ENCODE measurements at places on chromosomes 12 and 14.
A peak's percentile ranks its signal among the peaks of the same experiment; 100 is the strongest.

- peak overlapping the region; percentile 47 for H3K27ac ChIP-seq
- peaks cover 82% of the 10 kb centered on the region for H3K36me3 ChIP-seq
- DNase-seq, result no peak
- no peak overlapping the region for H3K4me3 ChIP-seq
- H3K4me1 ChIP-seq, result no peaks in the 10 kb centered on the region
Observed at GRCh38 chr12:133058203-133059113, 21.1 kb downstream of the ZNF84 start.

DNA sequence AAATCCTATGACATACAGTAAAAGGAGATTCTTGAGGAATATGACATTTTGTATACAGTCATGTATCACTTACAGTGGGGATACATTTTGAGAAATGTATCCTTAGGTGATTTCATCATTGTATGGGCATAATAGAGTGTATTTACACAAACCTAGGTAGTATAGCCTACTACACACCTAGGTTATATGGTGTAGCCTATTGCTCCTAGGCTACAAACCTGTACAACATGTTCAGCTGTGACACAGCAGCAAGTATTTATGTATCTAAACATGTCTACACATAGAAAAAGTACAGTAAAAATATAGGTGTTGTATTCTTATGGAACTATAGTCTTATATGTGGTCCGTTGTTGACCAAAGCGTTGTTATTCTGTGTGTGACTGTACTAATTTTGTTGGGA is 178.8 kb downstream of the FOXA1 start:
- H3K27me3 ChIP-seq, result no peaks in the 10 kb centered on the region
- no peak overlapping the region for H3K27ac ChIP-seq
- no peaks in the 10 kb centered on the region for H3K36me3 ChIP-seq
- H3K4me3 ChIP-seq, result no peak overlapping the region
- peaks cover 4% of the 10 kb centered on the region for H3K4me1 ChIP-seq

DNA sequence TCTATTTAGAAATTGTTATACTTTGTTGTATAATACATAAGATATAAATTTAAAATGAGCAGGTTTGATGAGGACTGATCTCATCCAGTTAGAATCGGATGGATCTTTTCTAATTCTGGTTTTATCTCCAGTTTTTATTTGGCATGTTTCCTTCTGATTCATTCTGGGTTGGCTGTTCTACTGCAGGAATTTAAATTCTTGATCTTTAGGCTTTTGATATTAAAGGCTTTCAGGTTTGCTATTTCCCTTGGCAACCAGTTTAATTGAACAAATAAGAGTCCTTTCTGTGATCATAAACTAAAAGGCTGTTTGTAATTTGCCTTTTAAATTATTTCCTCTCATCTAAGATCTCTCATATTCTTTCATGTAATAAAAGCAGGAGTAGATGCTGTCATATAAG is 83.4 kb downstream of the PDE6H start:
- H3K27ac ChIP-seq, result no peak overlapping the region
- H3K27me3 ChIP-seq, result peaks cover 11% of the 10 kb centered on the region
- no peaks in the 10 kb centered on the region for H3K36me3 ChIP-seq
- no peaks in the 10 kb centered on the region for H3K4me1 ChIP-seq

DNA sequence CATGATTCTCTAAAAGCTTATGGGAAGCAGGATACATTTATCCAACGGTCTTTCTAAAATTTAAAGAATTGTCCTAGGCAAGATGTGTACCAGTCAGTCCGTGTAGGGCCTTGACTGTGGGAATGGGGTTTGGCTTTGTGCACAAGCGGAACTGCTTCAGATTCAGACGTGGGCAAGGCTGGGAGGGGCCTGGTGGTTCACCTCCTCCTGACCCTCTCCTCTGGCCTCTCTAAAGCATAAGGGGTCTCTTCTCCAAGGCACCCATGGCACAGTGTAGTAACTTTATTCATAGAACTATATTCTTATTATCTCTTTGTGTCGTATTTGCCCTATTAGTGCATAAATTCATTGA is 121.2 kb upstream of the PTPRB start:
- H3K27me3 ChIP-seq, result peaks cover 20% of the 10 kb centered on the region
- no peak overlapping the region for H3K4me3 ChIP-seq
- no peak for DNase-seq

GRCh38 chr14:69270097-69270496 is 10.1 kb downstream of the GALNT16 start:
- H3K36me3 ChIP-seq, result no peaks in the 10 kb centered on the region
- no peak for DNase-seq
- H3K4me1 ChIP-seq, result no peaks in the 10 kb centered on the region
- peaks cover 17% of the 10 kb centered on the region for H3K27me3 ChIP-seq

GRCh38 chr12:61348871-61349270 is 911.3 kb upstream of the USP15 start:
- H3K36me3 ChIP-seq, result no peaks in the 10 kb centered on the region
- H3K4me3 ChIP-seq, result no peak overlapping the region
- no peak for DNase-seq

DNA sequence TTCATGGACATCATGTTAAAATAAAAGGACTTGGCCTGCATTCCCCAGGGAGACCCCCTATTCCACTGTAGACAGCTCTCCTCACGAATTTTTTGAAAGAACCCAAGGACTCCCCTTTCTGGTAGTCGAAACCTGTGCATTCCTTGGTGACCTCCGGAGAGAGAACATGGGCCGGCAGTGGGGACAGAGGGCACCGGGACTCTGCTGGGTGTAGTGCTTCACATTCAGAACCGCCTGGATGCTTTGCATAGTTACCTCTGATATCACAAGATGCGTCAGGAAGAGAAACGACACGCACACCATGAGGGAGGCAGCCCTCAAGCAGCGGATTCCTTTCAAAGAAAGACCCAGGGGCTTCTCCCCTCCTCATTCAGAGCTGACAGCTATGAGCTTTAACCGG is 9.7 kb downstream of the CKAP4 start:
- peaks cover 14% of the 10 kb centered on the region for H3K4me1 ChIP-seq
- DNase-seq, result no peak
- no peaks in the 10 kb centered on the region for H3K27me3 ChIP-seq
- H3K27ac ChIP-seq, result peak overlapping the region; percentile 94

- H3K27me3 ChIP-seq, result no peaks in the 10 kb centered on the region
- H3K27ac ChIP-seq, result no peak overlapping the region
- H3K36me3 ChIP-seq, result no peaks in the 10 kb centered on the region
- no peak for DNase-seq
- no peaks in the 10 kb centered on the region for H3K4me1 ChIP-seq
- no peak overlapping the region for H3K4me3 ChIP-seq
Observed at GRCh38 chr12:20513189-20513588, 144.9 kb downstream of the PDE3A start.

- H3K4me3 ChIP-seq, result no peak overlapping the region
- no peaks in the 10 kb centered on the region for H3K4me1 ChIP-seq
- H3K27me3 ChIP-seq, result no peaks in the 10 kb centered on the region
- no peak for DNase-seq
- H3K27ac ChIP-seq, result no peak overlapping the region
Observed at GRCh38 chr14:58455593-58456265, 28.2 kb downstream of the KIAA0586 start.

- peaks cover 7% of the 10 kb centered on the region for H3K27me3 ChIP-seq
- no peaks in the 10 kb centered on the region for H3K36me3 ChIP-seq
- H3K4me3 ChIP-seq, result no peak overlapping the region
- H3K27ac ChIP-seq, result no peak overlapping the region
Observed at GRCh38 chr12:6078398-6079096, 45.9 kb downstream of the VWF start.

GRCh38 chr14:101441710-101442109 is 119.6 kb upstream of the DIO3 start:
- no peak overlapping the region for H3K27ac ChIP-seq
- H3K36me3 ChIP-seq, result no peaks in the 10 kb centered on the region
- no peak for DNase-seq
- no peak overlapping the region for H3K4me3 ChIP-seq

DNA sequence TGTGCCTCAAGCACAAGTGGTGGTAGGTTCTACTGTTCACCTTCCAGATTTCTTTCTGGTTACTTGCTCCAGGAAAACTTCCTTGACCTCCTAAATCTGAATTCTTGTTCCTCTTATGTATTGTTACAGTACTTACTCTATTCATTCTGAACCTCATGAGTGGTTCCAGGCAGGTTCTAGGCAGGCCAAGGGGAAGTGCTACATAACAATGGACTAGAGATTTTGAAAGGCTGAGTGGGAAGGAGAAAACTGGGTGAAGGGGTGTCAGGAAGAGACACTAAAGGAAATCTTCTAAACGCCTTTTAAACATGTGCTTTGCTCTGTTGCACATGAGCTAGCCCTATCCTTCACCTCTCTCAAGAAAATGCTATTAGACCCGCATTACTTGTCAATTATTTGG is 1.6 kb downstream of the YARS2 start:
- H3K36me3 ChIP-seq, result peaks cover 21% of the 10 kb centered on the region
- DNase-seq, result no peak
- H3K27me3 ChIP-seq, result no peaks in the 10 kb centered on the region
- H3K4me1 ChIP-seq, result peaks cover 28% of the 10 kb centered on the region
- H3K4me3 ChIP-seq, result peak overlapping the region; percentile 93

DNA sequence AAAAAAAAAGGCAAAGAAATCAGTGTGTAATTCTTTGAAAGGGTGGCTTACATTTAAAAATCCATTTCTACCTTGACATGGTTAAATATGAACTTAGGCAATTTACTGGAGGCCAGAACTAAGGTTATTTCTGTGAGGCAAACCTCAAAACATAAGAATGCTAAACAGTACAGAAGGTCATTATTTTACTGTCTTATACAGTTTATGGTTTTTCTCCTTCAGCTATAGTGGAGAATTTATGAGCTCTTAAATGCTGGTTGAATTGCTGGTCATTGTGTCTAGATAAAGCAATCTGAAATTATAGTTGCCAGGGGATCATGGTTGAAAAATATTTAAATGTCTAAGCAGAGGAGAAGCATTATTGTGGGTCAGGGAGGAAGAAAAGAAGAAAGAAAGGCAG is 70.5 kb downstream of the TRIM9 start:
- DNase-seq, result no peak
- H3K36me3 ChIP-seq, result no peaks in the 10 kb centered on the region
- no peak overlapping the region for H3K4me3 ChIP-seq

- H3K4me3 ChIP-seq, result no peak overlapping the region
- no peaks in the 10 kb centered on the region for H3K27me3 ChIP-seq
- H3K4me1 ChIP-seq, result peaks cover 23% of the 10 kb centered on the region
- no peak for DNase-seq
- H3K27ac ChIP-seq, result no peak overlapping the region
- H3K36me3 ChIP-seq, result no peaks in the 10 kb centered on the region
Observed at GRCh38 chr14:104169699-104170479, 31.5 kb downstream of the KIF26A start.

GRCh38 chr12:65015850-65016249 is 105.3 kb downstream of the WIF1 start:
- H3K36me3 ChIP-seq, result no peaks in the 10 kb centered on the region
- peaks cover 9% of the 10 kb centered on the region for H3K4me1 ChIP-seq
- no peak overlapping the region for H3K4me3 ChIP-seq
- peaks cover 65% of the 10 kb centered on the region for H3K27me3 ChIP-seq

DNA sequence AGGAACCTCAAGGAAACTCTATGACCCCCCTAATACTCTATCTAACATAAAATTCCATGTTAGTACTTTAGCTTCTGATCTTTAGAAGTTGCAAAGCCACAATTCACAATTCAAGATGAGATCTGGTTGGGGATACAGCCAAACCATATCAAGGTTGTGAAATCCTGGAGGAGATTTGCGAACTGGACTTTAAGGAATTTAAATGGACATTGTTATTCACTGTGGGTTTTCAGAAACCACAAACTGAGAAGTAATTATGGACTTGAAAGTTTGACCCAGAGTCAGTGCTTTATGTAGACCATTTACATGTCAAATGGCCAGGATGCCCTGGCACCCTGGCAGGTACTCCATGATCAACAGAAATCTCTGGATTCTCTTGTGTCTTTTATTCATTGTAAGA is 14.2 kb upstream of the CDKL1 start:
- H3K27me3 ChIP-seq, result no peaks in the 10 kb centered on the region
- H3K4me3 ChIP-seq, result no peak overlapping the region
- no peak overlapping the region for H3K27ac ChIP-seq
- no peaks in the 10 kb centered on the region for H3K4me1 ChIP-seq
- H3K36me3 ChIP-seq, result peaks cover 48% of the 10 kb centered on the region

GRCh38 chr14:101333335-101334280 is 227.7 kb upstream of the DIO3 start:
- H3K4me1 ChIP-seq, result peaks cover 3% of the 10 kb centered on the region
- no peaks in the 10 kb centered on the region for H3K36me3 ChIP-seq
- H3K4me3 ChIP-seq, result no peak overlapping the region
- DNase-seq, result no peak

Measured in mesothelial cell of epicardium (in vitro differentiated cells).